ENCODE measurements at places on chromosomes 6 and 20.

- peak; percentile 34 for DNase-seq
These were observed 26.0 kb upstream of the CRIP3 start for GRCh38 chr6:43334466-43335095.

DNA sequence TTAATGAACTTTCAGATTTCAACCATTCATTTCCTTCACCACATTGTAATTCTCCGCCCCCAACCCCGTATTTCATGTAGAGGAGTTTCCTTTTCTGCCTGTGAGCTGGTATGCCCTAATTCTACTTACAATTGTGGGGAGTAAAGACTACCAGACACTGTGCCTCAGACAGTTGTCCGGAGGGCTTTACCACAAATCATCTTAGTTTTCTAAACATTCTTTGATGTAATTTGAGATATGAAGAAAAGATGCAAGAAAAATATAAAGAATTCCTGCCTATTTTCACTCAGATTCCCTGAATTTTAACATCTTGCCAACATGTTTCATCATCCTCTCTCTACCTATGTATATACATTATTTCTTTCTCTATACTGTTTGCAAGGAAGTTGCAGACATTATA, 28.3 kb upstream of the LOC128125822 start:
- DNase-seq, result no peak

- no peak for DNase-seq
These were observed 1.3 kb upstream of the RNF217 start for GRCh38 chr6:124960757-124961463.

DNA sequence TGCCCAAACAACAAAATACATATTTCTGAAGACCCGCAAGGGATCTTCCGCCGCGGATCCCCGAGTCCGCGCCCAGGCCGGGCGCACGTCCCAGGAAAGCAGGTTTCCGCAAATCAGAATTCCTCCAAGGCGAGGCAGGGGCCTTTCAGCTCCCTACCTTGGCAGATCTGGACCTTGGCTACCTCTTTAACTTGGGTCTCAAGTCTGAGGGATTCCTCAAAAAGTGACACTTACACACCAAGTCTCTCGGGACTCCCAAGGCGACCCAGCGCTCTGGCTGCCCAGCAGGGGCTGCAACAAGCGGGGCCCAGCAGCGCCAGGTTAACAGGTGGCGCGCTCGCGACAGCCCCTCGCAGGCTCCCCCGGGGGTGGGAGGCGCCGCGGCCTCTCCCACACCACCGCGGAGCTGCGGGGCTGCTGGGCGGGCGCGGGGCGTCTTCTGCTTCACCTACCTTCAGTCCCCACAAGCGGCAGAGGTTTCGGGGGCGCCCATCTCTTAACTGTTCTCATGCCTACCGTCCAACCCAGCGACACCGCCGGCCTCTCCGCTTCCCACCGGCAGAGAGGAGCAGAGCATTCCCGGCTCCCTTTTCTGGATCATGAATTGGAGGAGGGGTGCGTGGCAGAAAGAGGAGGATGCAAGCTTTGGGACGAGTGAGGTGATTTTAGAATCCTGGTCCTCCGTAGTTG, 414 bp downstream of the SIM1 start:
- no peak for DNase-seq

GRCh38 chr6:34315256-34315655, 66.5 kb upstream of the SMIM29 start:
- no peak for DNase-seq

- no peak for DNase-seq
These were observed 22.3 kb downstream of the FAM50B start for GRCh38 chr6:3871515-3871914.

DNA sequence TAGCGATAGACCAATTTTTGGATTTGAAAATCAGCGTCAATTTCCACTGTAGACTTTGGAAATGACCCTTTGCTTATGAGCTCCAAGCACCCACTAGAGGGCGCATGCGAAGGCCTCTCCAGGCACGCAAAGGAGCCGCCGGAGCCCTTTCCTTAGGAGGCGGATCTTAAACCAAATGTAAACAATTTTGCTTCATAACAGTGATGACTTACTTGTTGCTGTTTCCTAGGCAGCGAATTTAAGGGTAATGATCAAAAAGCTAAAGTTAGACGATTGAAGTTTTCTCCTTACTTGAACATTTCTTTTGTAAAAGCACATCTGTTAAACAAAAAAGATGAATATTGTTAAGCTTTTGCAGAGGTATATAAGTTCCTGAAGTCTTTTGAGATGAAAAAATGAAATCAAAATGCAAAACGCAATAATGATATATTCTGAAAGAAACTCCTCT, 29.2 kb upstream of the EXOC2 start:
- DNase-seq, result peak; percentile 90

GRCh38 chr6:40717411-40718057, 130.4 kb upstream of the LRFN2 start:
- no peak for DNase-seq

DNA sequence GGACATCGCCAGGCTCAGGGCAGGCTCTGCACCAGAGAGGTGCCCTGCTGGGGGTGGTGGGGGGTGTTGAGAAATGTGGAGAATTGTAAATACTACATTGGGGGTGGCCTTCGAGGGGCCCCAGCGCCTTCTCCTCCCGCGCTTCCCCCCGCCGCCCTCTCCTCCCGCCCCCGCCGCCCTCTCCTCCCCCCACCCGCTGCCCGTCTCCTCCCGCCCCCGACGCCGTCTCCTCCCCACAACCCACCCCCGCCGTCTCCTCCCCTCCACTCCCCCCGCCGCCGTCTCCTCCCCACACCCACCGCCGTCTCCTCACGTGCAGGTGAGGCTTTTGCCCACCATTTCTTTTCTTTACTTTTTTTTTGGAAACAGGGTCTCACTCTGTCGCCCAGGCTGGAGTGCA, 1.5 kb upstream of the SRMS start:
- no peak for DNase-seq

DNA sequence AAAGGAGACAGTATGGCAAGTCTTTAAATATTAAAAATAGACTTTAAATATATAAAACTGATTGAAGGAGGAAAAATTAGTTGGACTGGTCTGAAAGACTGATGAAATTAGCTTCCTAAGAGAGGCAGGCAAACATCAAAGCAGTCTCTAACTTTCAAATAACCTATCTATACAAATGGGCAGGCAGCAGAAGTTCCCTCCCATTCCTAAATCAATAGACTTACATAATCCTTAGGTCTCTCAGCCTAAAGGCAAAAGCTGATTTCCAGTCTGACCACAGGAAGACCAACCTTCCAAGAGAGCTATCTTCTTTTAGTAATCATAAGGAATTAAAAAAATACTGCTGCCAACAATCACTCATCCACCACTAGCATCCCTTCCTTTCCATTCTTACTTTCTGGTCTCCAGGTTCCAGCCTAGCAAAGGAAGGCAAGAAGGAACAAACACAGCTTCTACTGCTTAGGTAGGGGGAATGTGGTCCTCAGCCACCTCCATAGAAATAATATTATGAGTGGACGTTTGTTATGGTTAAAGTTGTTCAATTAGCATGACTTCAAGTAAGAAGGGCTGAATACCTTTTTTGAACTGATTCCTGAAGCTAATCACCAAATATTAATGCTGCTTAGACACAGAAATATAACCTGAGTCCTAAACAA, 44.1 kb downstream of the SESN1 start:
- no peak for DNase-seq

- DNase-seq, result no peak
These were observed 125.7 kb downstream of the TOX2 start for GRCh38 chr20:44040202-44040915.

- no peak for DNase-seq
These were observed 233.9 kb downstream of the SAMD5 start for GRCh38 chr6:147742440-147742839.

Data from AG08396 (cell line).